Caudate nucleus (tissue), 63 donors: ENCODE measurements at places on chromosomes 7 and 10.

DNA sequence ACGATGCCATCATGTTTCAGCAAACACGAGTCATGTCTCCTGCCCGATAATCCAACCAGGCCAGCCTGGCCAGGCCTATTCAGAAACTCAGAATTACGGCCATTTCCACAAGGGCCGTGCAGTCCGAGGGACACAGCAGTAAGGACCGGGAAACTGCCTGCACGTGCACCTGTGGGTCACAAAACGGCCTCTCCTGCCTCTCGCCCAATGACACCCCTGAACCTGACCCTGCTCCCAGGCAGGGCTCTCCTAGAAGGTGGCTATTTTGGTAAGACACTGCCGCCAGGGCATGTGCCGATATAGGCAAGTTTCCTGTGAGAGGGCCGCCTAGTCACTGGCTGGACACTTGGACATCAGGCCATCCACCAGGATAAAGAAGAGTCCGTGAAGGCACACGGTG, 196.7 kb downstream of the TCERG1L start:
- no peak for DNase-seq

- no peak for DNase-seq
Measured at GRCh38 chr7:140182917-140183316, 6.1 kb upstream of the KDM7A start.

GRCh38 chr10:124206616-124207015, 113.2 kb upstream of the CHST15 start:
- DNase-seq, result no peak

DNA sequence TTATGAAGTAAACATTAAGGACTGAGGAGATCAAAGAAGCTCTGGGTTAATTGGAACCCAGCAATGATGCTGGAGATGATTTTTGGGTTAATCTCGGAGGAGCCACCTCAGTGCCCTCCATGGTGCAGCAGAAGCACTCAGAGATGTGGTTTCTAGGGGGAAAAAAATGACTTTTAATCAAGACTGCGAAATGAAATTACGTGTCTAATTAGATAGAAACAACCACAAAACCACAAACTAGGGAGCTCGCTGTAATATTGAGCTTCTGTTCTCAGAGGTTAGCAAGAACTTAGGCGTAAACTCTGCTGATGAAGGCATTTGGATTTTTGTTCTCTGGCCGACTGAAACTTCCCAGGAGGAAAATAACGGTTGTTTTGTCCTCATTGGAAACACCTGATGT, 319.0 kb downstream of the GRID1 start:
- DNase-seq, result no peak

GRCh38 chr10:12797471-12798262, 203.8 kb downstream of the CCDC3 start:
- no peak for DNase-seq

DNA sequence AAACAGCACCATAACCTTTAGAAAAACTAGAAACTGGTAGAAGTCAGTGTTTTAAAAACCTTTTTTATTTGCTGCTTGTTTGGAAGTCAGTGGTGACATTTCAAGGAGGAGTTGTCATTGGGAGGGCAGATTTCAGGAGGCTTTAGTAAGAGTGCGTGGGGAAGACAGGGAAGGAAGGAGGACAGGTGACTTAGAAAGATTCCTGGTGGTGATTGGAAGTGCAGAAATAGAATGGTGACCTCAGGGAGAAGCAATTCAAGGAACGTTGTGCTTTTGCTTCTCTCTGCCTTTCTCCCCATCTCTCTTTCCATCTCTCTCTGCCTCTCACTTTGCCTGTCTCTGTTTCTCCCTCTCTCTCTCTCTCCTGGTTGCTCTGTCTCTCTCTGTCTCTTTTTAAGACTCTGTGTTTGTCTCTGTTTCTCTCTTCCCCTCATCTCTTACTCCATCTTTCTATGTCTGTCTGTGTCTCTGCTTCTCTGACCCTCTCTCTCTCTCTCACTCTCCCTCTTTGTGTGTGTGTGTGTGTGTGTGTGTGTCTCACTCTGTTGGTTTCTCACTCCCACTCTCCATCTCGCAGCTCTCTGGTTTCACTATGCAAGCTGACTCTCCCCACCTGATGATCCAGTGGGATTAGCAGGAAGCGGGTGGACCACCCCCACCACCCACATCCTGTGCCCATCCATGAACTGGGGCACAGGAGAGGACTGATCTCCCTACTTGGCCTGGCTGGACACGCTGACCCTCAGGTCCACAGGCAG, 10.9 kb upstream of the PFKP start:
- no peak for DNase-seq

DNA sequence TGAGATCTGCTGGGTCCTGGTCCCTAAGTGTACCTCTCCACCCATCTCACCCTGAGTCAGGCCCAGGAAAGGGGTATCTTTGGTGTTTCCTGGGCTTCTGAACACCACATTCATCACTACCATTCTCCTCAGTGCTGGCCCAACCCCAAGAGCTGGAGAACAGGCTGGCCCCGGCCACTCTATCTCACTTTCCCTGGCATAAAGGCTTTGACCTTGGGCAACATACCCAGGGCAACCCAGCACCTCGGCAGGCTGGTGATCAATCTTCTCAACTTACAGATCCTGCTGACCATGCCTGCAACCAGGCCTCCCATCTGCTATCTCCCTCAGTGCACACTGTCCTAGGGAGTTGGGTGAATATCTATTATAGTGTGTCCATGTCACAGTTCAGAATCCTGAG, 2.1 kb downstream of the VSIR start:
- no peak for DNase-seq

DNA sequence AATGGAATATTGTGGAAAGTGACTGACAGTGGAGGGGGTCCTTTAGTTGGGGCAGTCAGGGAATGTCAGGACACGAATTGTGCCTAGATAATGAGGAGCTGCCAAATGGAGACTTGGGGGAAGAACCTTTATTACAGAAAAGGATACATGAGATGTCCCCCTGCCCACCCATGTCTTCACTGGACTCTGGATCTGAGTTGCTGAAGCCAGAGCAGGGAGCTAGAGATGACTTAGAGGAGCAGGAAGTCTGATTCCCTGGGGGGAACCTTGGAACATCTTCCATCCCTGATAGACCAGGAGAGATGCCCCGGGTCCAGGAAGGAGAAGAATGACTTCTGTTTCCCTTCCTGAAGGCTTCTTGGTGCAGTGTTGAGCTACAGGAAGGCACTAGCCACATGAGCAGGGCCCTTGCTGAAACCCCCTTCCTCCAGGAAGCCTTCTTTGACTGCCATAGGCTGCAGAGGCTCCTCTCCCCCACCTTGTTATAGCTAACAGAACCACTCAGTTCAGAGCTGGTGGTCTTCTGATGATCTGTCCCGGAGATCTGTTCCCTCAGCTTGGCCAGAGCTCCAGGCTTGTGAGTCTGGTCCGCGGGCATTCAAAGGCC, 747 bp upstream of the NEURL1 start:
- DNase-seq, result no peak

DNA sequence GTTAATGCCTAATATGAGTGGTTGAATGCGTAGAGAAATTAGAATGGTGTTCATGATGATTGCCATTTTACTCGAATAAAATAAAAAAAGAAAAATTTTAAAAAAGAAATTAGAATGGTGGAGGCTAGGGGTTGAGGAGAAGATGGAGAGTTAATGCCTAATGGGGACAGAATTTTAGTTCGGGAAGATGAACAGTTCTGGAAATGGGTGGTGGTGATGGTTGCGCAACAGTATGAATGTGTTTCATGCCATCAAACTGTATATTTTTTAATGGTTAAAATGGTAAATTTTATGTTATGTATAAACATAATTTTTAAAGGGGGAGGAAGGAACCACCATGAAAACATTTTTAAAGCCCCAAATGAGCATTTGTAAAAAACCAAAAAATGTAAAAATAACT, 140.1 kb upstream of the AGK start:
- DNase-seq, result no peak

- no peak for DNase-seq
Measured at GRCh38 chr10:97759158-97759887, 12.5 kb downstream of the SFRP5 start.

DNA sequence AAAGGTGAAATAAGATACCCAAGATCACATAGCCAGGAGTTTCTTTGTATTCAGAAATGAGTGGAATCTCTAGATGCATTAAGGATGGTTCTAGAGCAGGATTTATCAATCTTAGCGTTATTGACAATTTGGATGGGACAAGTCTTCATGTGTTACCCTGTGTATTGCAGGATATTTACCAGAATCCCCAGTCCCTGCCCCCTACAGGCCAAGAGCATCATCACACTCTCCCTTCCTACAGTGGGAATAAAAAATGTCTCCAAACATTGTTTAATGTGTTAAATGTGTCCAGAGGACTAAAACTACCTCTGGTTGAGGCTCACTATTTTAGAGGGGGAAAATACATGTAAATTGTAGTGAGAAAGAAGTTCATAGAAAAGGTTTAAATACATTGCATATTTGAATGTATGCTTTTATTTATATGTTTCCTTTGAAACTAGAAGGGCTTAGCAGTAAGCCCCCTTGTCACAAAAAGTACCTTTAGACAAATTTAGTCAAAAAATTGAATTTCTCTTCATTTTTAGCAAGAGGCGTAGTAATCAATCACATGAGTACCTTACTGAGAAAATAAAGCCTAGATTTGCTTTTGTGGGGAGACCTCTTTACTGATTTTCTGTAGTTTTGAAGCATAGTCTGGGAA, 141.2 kb downstream of the MLLT10 start:
- DNase-seq, result no peak

DNA sequence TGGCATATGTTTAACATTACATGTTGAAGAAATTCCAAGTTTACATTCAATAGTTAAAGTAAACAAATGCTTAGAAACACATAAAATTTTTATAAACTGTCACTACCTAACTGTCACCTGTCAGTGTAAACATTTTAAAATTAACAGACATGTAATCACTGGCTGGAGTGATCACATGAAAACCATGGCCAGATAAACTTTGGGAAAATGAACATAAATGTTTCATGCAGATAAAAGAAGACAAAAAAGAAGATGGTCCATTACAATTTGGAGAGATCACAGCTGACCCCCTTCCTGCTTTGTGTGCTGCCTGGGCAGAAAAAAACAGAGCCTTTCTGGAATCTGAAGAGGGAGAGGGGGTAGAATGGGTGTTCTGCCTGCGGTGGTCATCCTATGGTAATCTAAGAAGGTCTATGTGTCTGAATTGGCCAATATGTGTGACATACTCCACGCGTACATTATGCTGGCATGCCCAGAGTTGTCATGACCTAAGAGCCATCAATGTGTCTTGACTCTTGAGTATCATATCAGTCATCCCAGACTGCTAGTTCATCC, 57.5 kb upstream of the MEOX2 start:
- no peak for DNase-seq

- DNase-seq, result no peak
Measured at GRCh38 chr7:43879477-43879876, 10.2 kb upstream of the MRPS24 start.

- no peak for DNase-seq
Measured at GRCh38 chr10:114044247-114045135, 825 bp downstream of the ADRB1 start.

DNA sequence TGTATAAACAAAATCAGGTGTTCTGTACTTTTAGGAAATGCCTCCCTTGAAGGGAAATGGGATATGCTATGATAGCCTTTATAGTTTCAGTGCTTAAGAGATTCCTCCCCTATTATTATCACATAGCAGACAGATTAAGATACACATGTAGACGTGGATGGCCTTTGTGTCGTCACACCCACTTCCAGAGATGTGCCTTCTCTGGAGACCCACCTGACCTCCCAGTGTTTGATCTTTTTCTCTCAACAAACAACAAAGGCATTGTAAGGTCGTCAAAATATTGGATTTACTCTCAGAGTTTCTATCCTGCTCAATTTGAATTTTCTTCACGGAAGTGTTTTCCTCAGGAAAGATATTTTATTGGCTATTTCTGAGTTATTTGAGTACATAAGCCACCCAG, 25.7 kb upstream of the C1GALT1 start:
- DNase-seq, result no peak

DNA sequence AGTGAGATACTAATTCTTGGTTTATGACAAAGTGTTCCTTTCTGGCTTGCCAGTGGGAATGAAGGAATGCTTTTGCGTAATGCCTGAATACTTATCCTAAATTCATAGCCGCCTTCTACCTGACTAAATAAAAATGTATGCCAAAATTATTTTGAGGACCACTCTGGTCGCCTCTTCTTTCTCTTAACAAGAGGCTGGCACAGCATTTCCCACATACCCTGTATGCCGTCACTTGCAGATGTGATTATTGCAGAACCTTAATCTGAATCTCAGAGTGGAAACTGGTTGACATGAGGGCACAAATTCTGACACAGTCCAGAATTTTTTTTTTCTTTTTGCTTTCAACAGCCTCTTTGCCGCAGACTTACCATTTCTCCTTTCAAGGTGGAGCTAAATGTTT, 124.6 kb upstream of the GLCCI1 start:
- DNase-seq, result no peak

GRCh38 chr7:28507525-28508282, 95.4 kb downstream of the CREB5 start:
- no peak for DNase-seq

GRCh38 chr7:48259463-48260280, 88.4 kb downstream of the ABCA13 start:
- no peak for DNase-seq

GRCh38 chr10:34907743-34908430, 92.8 kb upstream of the PARD3 start:
- DNase-seq, result no peak
